Stimulated activated naive CD4-positive, alpha-beta T cell (primary cell): ENCODE measurements at places on chromosomes 13 and 19.

DNA sequence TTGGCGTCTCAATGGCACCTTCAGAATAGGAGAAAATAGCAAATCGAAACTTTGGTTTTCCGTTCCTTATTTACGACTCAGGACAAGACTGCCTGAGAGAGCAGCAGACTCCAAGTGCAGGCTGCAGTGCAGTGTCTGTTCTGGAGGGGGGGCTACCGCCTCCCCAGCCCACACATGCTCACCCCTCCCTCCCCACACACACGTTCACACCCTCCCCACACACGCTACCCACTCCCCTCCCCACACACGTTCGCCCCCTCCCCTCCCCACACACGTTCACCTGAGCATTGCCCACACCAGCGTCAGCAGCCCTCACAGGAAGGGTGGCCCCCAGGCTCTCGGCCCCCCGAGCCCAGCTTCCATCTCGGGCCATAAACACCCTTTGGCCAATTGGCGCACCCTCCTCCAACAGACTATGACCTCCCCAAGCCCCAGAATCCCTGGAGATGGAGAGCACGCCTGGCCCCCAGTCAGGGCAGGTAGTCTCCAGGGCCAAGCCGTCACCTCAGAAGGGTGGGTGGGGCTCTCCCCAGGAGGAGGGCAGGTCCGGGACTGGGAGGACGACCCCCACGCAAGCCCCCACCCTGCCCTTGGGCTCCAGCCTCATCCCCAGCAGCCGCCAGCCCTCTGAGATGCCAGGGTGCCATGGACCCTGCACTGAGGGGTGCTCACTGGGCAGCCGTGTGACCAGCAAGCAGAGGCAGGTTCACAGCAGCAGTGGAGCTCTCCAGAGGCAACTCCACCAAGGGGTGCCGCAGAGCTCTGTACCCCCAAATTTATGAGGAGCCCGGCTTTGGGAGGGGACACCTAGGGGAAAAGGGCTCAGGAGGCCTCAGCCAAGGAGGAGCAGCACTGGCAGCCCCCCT lies 27.5 kb downstream of the RASA3 start:
- no peak for DNase-seq

DNA sequence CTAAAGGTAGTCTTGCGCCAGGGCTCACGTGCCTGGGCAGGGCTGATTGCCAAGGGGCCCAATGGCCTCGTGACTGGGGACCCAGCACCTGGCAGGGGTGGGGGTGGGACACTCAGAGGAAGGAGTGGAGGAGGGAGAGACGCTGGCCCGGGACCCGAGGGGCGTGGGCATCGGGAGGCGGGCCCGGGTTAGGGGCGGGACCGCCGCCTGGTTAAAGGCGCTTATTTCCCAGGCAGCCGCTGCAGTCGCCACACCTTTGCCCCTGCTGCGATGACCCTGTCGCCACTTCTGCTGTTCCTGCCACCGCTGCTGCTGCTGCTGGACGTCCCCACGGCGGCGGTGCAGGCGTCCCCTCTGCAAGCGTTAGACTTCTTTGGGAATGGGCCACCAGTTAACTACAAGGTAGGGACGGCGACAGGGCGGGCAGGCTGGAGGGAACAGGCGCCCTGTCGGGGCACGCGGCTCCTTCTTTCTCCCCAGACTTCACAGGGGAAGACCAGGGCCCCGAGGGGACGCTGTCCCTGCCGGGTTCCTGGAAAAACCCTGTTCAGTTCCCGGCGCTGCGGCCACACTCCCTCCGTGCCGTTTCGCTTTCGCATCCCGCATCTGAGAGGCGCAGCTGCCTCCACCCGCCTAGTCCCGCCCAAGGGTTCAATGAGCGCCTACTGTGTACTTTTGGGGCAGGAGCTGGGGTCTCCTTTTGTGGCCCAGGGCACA lies at the start of gene IFI30:
IFI30 (plus strand) TSS at position 242 of the 717 bp plus-strand sequence; CDS start at position 271, 29 bp downstream.
- peak; percentile 52 for DNase-seq

DNA sequence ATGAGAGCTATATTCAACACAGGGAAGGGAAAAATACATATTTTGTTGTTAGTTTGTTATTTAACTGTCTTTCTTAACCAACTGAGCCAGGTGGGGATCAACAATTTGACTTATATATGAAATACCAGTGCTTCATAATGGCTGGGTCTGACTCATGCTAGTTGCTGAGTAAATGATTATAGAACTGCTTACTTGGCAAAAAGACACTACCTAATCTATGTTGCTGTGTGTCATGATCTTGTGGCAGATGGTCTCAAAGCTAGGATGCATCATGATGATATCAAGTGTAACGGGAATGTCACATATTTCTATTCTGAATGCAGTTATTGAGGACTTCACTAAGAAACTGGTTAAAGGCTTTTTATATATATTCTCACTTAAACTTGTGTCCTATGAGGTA lies 727.4 kb upstream of the SLITRK1 start:
- DNase-seq, result no peak

DNA sequence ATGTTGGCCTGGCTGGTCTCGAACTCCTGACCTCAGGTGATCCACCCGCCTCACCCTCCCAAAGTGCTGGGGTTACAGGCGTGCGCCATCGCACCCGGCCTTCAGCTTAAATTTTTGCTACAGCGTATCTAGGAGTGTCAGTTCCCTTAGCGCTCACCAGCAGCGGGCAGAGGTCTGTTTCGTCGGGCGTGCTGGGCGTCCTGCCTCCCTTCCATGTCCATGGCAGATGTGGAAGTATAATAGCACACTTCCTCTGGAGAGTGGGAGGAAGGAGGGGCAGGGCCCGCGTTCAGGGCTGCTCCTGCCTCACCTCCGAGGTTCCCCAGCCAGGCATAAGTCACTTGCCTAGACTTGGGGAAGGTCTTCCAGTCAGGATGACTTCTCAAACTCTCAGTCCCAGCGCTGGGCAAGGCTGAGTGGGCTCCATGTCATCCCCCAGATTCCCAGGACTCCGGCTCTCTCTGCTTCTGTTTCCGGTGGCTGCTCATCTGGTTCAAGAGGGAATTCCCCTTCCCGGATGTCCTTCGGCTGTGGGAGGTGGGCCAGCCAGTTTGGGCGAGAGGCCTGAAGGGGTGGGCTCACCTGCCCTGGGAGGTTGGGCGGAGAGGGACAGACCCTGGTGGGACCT lies 9.5 kb downstream of the IL4I1 start:
- no peak for DNase-seq

DNA sequence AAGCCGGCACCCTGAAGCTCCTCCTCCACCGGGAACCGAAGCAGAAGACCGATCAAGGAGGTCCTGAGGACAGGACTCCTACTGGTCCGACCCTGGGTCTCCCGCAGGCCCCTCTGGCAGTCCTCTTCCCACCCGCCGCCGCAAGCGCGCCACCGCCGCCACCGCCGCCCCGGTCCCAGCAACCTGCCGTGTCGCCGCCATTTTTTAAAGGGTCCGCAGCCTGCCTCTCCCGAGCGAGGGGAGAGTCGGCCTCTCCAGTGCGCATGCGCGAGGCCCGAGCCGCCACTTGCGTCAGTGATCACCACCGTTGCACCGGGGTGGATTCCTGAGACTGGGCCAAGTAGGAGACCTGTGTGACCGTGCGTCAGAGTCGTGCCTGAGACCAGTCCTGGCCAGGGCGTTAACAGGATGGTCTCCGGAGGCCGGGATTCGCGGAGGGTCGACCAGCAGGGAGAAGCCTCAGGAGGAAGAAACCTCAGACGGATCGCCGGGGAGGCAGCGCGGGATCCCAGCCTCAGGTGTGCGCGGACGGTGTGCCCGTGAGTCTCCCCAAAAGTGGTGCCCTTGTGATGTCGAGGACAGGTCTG lies 51.6 kb downstream of the ZNF146 start:
- no peak for DNase-seq

DNA sequence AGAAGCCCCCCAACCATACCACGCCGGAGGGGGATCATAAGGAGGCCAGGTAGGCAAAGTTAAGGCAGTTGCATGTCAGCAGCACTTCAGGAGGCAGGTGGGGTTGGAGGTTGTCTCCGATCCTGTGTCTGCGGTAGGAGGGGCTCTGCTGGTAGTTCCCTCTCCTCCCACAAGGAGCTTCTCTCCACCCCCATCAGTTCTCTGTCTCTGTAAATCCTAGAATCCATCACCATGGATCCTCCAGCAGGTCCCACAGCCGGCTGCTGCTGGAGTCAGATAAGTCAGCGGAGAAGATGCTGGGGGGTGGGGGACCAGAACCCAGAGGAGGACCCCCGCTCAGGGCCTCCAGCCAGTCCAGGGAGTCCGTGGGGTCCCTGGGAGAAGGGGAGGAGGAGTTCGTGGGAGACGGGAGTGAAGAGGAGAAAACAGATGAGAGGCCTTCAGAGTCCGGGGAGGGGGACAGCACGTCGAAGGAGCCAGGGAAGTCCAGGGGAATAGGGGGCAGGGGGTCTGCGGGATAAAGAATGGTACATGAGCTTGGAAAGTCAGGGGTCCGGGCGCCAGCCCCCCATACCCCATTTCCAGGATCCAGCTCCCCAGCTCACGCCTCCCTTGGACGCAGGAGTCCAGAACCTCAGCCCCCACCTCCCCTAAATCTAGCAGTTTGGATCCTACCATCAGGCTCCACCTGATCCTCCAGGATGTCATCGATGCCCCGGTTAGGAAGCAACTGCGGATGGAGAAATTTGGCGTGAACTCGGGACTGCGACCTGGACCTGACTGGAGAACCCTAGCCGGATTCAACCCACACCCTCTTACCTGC lies 6.3 kb downstream of the MAMSTR start:
- DNase-seq, result no peak

DNA sequence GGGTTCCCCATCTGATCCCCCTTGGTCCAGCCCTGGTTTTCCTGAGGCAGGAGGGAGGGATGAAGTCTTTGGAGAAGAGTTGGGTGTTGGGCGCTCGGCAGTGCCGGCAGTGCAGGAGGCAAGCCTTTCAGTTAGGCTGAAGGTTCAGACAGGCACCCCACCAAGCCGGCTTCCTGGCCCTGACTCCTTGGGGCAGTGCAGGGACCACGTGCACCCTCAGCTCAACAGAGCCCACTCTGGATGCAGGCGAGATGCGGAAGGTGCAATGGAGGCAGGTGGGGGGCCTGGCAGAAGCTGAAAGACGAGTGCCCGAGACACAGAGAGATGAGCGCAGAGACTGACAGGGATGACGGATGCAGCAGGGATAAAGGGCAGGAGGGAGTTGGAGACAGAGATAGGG lies 11.1 kb downstream of the MAMSTR start:
- no peak for DNase-seq

GRCh38 chr19:13206587-13206986 lies 56.4 kb downstream of the IER2 start:
- no peak for DNase-seq

DNA sequence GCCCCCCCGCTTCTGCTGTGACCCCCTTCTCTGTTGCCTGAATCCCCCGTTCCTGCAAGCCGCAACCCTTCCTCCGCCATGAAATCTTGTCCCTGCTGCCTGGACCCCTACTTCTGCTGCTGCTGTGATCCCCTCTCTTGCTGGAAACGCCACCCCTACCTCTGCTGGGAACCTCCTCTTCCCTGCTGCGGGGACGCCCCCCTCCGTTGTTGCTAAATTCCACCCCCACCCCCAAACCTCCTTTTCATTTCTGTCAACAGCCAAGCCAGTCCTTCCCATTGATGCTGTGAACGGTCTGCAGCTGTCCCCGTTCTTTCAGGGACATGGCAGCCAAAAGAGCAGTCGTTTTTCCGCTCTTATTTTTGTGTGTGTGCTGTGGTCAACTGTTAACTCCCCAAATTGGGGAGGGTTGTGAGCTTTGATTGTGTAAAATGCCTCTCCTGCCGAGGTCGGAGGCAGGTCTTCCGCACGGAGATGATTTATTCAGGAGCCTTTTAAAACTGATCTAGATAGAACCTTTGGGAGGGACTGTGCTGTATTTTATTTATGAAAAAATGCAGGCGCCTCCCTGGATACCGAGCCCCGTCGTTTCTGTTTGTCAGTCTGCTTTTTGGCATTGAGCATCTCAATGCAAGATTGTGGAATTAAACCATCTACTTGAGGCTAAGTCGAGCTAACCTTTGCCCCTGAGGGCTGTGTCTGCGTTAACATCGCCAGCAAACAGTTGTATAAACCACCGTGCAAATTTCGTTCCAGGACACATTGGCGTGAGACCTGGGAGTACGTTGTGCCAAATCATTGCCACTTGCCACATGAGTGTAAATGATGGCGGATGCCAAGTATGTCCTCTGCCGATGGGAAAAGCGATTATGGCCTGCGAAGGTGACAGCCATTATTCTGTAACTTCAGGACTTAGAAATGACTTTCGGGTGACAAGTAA lies 27.9 kb upstream of the NDUFS7 start:
- no peak for DNase-seq

DNA sequence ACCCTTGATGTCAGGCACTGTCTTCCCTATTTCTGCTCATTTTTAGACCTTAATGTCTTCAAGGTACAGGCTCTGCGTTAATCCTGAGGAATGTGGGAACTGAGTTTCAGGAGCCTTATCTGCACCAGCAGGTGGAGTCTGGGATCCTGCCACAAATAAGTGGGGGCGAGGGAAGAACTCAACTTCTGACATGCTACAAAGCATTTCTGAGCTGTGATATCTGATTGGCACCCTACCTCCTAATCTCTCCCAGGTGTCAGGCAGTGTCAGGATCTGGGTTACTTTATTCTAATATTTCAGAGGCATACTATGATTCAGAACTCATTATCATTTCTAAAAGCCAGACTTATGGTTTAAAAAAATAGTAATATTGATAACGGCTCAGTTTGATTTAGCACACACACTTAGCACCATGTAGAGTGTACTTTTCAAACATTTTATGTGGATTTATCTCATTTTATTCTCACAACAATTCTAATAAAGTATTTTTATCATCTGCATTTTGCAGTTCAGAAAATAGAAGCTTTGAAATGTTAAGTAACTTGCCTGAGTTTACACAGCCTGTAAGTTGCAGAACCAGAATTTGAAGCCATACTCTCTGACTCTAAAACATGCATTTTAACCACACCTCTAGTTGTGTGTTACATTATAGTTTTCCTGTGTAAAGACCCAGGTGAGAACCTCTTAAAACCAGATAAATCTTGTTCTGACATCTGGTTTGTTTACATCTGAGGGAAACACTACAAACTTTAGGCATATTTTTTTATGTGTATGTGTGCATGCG lies 358.6 kb downstream of the TDRD3 start:
- no peak for DNase-seq

- no peak for DNase-seq
These were observed 1.1 kb downstream of the CYP2S1 start for GRCh38 chr19:41194157-41194552.

DNA sequence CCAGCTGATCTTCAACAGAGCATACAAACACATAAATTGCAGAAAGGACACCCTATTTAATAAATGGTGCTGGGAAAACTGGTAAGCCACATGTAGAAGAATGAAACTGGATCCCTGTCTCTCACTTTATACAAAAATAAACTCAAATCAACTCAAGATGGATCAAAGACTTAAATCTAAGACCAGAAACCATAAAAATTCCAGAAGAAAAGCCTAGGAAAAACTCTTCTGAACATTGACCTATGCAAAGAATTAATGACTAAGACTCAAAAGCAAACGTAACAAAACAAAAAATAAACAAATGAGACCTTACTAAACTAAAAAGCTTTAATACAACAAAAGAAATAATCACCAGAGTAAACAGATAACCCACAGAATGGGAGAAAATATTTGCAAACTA lies 74.5 kb upstream of the ABCC4 start:
- no peak for DNase-seq

- DNase-seq, result no peak
These were observed 1.3 kb downstream of the UBL3 start for GRCh38 chr13:29849071-29849631.
